Activated CD8-positive, alpha-beta T cell treated with anti-CD3 and anti-CD28 coated beads, Interleukin-2, amount 10 ng/mL, durations not matched to agents 7 days and 5 days (primary cell): ENCODE measurements at places on chromosomes 6 and 20. TPM values are rescaled to one million over a fixed set of nuclear protein-coding genes. Genes with fewer than 3 reads are reported as not detected.

The CYP39A1 gene
- not detected for total RNA-seq

The HLA-DQB1 gene
- total RNA-seq = 13.4 TPM

DNA sequence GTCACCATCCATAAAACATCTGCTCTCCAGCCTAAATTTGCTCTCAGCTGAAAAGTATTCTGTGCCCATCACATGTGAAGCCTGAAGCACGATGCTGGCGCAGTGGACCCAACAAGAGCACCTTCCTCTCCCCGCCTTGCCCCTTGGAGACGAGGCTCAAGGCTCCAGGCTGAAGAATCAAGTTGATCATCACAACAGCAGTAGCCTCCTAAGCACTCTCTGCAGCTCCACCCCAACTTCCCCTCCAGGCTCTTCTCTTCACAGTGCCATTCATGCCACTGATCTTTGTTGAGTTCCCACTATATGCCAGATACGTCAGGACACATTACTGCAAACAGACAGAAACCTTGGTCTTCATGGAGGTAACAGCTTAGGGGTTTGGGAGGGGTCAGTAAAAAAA lies 41.6 kb upstream of the ZNF217 start:
- DNase-seq = no peak

GRCh38 chr20:16459019-16459700 lies 114.1 kb downstream of the KIF16B start:
- no peak for DNase-seq

GRCh38 chr20:16419138-16419715 lies 154.0 kb downstream of the KIF16B start:
- DNase-seq = no peak
